ENCODE measurements at places on chromosomes 7 and 10.

GRCh38 chr10:109978481-109978880 lies 29.3 kb upstream of the ADD3 start:
- DNase-seq = peak; percentile 68

- DNase-seq = no peak
These were observed 542.3 kb upstream of the TPK1 start for GRCh38 chr7:145378197-145378596.

GRCh38 chr10:36489181-36489580 lies 636.2 kb upstream of the ANKRD30A start:
- no peak for DNase-seq

DNA sequence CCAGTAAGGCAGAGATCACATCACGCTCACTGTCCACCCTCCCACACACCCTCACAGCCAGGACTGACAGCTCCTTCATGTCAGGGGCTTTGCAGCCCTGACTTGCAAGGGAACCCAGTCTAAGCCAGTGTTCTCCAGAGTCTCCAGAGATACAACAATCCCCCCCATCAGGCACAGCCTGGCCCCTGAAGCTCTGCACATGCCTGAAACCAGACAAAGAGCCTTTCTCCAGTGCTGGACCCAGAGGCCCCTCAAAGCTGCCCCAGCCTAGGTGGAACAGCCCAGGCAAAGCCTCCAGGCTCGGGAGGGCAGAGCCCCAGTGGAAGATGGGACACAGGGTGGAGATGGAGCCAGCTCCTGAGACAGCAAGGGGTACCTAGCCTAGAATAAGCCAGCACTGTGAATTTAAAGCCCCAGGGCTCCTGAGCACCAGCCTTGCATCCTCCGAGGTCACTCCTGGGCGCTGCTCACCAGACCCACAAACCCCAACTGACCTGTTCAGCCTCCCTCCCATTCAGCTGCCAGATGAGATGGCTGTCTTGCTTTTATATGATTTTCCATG lies 50.2 kb downstream of the GRID1 start:
- no peak for DNase-seq

DNA sequence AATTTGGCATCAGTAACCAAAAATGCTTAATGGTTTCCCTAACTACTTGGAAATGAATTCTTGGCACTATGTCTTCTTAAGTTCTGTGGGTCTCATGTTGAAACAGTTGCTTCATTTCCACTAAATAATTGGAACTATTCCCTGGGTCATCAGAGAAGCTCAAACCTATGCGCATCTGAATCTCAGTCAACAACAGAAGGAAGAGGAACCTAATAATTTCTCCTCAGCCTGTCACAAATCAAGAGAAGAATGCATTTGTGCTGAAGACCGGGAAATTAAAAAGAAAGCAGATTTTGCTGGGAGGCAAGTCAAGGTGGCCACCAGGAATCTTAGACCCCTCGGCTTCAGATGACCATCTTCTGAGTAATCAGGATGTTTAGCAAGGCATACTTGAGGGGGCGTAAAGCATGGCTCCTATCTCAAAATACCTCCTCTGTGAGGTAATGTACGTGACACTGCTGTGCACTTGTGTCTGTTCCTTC lies 41.4 kb downstream of the TOMM7 start:
- DNase-seq = peak; percentile 93

- DNase-seq = peak; percentile 47
These were observed 143.3 kb downstream of the KCNMA1 start for GRCh38 chr10:77494327-77494726.

DNA sequence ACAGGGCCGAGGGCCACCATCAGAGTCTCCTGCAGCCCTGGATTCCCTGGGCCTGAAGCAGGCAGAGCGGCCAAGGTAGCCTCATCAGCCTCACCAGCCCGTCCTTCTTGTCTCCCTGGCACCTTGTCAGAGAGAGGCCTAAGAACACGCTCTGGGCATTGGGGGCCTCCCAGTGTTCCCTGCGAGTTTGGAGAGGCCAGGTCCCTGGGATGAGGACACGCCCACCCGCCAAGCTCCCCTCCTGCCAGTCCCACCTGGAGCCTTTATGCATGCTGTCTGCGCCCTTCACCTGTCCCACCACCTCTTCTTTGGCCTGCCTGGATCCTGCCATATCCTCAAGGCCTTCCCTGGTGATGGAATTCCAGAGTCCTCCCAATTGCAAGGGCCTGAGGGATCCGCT lies 69.2 kb downstream of the LHPP start:
- no peak for DNase-seq

DNA sequence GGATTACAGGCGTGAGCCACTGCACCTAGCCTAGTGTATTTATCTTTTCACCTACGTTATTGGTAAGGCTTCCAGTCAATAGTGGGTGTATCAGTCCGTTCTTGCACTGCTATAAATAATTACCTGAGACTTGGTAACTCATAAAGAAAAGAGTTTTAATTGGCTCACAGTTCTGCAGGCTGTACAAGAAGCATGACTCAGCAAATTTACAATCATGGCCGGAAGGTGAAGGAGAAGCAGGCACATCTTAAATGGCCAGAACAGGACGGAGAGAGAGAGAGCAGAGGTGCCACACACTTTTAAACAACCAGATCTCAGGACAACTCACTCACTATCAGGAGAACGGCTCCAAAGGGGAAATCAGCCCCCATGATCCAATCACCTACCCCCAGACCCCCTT lies 873.3 kb upstream of the AUTS2 start:
- no peak for DNase-seq

DNA sequence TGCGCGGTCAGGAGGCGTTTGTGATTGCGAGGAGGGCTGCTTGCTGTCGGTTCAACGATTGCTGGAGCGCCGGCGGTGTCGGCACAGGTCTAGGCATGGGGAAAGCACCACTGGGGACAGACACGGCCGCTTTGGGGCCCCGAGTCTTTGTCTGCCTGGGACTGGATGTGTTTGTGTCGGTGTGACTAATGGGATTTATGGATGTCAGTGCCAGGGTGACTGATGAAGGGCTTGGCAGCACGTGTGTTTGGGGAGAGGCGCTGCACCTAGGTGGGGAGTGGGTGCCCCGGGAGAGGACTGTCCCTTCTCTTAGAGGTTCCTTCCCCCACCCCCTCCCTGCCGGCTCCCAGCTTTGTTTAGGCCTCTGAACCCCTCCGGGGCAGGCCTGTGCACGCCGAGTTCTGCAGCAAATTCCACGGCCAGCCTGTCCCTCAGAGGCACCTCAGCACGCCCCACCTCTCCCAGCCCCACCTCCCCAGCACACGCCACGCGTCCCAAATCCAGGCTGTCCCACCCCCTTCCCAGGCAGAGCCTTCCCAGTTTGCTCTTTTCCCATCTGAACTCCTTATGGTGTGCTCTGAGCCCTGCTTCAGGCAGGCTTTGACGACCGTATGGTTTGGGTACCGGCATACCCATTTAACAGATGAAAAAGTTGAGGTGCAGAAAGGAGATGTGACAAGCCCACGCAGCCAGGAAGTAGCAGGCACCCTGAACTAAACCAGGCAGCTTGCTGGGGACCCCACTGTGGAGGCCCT lies 6.4 kb upstream of the TNRC18 start:
- peak; percentile 65 for DNase-seq

GRCh38 chr7:137930581-137930980 lies 71.3 kb downstream of the CREB3L2 start:
- DNase-seq = peak; percentile 92

GRCh38 chr7:71339924-71340323 lies 208.0 kb downstream of the GALNT17 start:
- no peak for DNase-seq

DNA sequence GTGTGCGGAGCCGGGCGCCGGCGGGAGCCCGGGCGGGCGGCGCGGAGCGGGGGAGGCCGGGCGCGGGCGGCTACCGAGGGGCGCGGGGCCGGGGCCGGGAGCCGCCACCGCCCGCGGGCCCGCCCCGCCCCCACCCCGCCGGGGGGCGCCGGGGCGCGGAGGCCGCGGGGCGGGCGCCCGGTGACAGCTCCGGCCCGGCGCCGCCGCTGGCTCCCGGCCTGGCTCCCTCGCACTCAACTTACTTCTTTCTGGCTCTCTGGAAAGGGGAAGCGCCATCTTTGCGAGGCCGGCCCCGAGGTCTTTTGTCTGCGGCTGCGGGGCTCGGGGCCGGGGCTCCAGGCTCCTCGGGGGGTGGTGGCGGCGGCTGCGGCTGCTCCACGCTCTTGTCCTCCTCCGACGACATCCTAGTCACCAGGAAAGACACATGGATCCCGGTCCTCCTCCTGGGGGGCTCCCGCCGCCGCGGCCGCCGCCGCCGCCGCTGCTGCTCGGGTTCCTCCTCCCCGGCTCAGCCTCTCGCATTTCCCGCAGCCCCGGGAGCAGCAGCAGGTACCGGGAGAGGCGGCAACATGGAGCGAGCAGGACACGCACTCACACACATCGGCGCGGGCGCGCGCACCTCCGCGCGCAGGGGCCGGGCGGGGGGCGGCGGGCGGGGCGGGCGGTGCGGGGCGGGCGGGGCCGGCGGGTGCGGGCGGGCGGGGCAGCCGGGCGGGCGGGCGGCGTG lies at the start of gene KMT2C:
Gene KMT2C (minus strand): TSS at position 620 of the 727 bp plus-strand sequence. CDS start 217 bp downstream, at position 403.
- peak; percentile 44 for DNase-seq

- DNase-seq = no peak
These were observed 12.4 kb upstream of the ZNF862 start for GRCh38 chr7:149825567-149826343.

Measured in EL (cell line).